ENCODE measurements at places on chromosomes 16 and 17.

- DNase-seq = no peak
Measured at GRCh38 chr16:12240036-12240435, 263.5 kb downstream of the SNX29 start.

DNA sequence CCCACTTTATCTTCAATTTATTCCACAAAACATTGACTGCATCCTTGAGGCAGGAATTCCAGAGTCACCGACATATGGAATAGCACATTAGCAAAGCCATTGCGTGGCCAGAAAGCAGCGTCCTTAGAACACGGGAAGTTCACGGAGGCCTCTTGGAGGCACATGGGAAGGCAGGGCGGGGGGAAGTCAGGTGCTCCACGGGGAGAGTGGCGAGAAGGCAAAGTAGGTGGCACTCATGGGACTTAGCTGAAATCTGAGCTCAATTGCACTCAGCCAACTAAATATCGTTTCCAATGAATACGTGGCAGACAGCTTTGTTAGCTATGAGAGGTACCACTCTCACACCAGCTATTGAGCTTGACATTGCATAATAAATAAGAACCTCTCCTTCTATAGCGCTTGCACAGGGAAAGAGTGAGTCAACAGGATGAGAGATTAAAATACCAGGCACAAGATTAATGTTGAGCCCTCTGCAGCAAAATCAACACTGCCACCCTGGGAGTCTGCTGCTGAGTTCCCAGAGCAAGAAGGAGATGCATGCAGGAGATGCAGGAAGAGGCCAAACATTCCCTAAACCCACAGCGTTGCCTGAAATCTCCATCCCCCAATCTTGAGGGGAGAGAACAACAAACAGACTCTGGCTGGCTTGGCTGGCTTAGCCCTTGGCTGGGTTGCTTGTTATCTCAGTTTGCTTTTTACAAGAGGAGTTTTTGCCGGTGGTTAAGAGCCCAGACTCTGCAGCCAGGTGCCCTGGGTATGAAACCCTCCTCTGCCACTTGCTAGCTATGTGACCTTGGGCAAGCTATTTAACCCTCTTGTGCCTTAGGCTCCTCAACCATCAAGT lies 28.8 kb downstream of the ABCC12 start:
- DNase-seq = no peak

DNA sequence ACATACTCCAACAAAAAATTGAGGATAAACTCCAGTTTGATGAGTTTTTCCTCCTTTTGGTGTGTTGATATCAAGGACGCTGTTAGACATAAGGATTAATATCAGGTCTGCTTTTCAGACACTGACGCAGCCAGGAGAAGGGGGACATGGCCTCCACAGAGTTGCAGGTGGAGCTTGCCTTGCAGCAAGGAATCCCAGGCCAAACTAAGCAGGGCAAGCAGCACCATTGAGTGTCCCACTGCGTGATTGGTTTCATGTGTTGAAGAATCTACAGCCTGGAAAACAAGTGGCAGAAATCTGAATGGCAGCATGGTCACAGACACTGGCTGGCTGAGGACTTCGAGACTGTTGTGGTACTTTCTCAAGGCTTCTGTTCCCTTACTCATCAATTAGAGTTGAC lies 777.6 kb downstream of the KCNJ18 start:
- DNase-seq = no peak

DNA sequence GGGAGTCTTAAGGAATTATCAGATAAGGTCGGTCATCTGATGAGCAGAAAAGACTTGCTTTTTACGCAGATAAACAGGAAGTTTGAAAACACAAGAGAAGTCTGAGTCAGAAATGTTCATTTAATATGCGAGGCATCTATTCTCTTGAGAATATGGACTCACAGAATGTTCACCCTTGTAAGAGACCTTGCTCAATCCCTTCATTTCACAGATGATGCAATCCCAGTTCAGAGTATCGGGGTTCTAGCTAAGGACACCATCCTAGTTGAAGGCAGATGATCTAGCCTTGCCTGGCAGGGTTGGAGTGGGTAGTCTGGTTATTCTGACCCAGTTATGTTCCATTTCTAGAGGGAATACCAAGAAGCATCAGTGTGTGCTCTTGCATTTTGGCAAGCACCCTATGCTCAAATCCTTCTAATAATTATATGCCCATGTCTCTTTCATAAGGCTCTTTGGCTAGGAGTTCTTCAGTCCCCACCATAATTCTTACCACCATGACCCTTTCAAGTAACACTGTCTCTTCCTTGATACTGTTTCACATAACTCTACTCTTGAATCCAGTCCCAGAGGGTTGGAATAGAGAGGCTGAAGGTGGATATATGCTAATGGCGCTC lies 42.5 kb downstream of the YPEL2 start:
- no peak for DNase-seq

DNA sequence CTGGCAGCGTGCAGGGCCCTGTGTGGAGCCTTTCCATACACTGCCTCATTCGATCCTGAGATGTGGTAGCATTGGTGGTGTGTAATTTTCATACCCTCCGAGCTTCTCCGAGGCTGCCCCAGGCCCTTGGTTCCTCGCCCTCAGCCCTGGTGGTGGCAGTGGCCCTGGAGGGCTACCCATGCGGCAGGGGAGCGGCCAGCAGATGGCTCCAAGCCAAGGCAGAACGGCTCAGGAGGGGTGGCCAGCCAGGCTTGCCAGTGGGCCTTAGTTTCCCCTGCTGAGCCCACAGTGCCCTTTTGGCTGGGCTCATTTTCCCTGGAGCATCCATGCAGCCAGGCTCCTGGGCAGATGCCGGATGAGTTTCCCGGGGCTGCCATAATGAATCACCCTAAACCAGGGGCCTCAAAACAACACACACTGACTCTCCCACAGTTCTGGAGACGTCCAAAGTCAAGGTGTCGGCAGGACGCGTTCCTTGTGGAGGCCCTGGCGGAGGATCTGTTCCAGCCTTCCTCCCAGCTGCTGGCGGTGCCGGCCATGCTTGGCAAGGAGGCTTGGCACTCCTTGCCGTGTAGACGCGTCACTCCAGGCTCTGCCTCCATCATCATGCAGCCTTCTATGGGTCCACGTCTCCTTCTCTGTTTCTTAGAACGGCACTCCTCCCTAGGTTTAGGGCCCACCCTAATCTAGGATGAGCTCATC lies 158.8 kb upstream of the GSE1 start:
- DNase-seq = no peak

GRCh38 chr17:37107406-37108083 lies 158.8 kb downstream of the AATF start:
- DNase-seq = no peak

- DNase-seq = no peak
Measured at GRCh38 chr17:66542967-66543520, 240.6 kb downstream of the PRKCA start.

- no peak for DNase-seq
Measured at GRCh38 chr17:61837175-61838051, 25.9 kb downstream of the BRIP1 start.

DNA sequence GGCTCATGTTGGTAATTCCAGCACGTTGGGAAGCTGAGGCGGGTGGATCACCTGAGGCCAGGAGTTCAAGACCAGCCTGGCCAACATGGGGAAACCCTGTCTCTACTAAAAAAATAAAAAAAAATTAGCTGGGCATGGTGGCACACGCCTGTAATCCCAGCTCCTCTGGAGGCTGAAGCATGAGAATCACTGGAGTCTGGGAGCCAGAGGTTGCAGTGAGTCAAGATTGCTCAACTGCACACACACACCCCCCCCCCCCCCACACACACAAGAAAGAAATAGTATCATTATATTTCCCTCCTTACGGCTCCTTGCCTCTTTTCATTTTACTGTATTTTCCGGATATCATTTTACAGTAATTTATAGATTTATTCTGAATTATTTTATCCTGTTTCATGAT lies 963.1 kb upstream of the GOT2 start:
- no peak for DNase-seq

- DNase-seq = peak; percentile 93
Measured at GRCh38 chr17:29613352-29613837, 9.3 kb downstream of the CORO6 start.

DNA sequence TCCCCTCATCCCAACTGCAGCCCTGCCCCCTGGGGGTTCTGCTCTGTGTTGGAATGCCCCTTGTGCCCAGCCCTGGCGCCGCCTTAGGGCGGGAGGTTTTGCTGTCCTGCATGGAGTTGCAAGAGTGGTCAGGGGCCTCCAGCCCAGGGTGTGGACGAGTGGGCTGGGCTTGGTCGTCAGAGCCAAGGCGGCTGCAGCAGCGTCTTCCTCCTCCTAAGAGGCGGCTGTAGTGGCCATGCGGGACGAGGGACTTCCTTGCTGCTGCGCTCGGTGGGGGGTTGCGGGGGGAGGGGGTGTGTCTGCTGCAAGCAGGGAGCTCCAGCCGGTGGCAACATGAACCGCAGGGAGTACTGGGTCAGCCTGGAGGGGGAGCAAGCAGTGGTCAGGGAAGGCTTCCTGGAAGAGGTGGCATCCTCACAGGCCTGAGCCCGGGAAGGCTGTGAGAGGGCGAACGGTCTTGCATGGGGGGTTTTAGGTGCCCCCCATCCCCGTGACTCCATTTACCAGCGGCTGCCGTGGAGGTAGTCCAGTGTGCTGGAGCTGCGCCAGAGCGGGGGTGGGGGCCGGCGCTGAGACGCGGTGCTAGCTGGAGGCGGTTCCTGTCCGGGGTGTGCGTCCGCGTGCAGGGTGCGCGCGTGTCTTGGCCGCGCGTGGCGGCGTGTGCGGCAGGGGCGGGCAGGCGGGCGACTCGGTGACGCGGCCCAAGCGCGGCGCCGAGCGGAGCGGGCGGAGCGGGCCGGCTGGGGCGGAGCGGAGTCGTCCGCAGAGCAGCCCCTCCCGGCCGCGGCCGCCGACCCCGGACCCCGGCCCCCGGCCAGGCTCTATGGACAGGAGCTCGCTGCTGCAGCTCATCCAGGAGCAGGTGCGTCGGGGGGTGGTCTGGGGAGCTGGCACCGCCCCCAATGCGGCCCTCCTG lies at the start of gene RHBDL1:
TSS of gene RHBDL1 (plus strand) at position 704 of the 916 bp plus-strand sequence. CDS start at position 824, 120 bp downstream.
- no peak for DNase-seq

DNA sequence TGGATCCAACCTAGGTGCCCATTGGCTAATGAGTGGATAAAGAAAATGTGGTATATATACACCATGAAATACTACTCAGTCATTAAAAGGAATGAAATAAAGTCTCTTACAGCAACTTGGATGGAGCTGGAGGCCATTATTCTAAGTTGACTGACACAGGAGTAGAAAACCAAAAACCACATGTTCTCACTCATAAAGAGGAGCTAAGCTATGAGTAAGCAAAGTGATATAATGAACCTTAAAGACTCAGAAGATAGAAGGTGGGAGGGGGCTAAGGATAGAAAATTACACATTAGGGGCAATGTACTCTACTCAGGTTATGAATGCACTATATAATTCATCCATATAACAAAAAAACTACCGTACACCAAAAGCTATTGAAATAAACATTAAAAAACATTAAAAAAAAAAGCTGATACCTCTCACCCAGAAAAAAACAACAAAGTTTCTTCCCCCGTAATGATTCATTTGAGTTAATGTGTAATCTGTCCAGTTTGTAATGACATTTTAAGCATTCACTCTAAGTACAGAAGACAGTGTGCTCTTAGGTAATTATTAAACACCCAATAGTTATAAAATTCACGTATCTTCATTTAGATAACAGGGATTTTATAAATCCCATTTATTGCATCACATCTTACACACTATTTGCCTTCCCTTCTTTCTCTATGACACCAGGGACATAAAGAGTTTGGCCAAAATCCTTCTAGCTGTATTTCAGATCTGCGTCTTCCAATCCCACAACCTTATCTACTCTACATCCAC lies 941.5 kb downstream of the CDH11 start:
- DNase-seq = no peak

DNA sequence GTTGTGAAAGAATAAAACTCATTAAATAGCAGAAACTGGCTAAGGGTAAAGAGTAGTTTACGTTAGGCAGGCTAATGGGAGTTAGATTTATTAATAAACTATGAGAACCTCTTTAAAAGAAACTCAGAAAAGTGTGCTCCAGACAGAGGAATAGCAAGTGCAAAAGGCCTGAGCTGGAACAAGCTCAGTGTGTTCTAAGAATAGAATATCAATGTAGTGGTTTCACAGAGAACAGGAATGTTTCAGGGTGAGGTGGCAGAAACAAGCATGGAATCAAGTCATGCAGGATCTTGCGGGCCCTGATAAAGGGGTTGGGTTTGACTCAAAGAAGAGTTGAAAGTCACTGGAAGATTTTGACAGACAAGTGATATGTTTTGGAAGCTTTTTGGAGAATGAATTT lies 164.0 kb upstream of the HS3ST3A1 start:
- no peak for DNase-seq

DNA sequence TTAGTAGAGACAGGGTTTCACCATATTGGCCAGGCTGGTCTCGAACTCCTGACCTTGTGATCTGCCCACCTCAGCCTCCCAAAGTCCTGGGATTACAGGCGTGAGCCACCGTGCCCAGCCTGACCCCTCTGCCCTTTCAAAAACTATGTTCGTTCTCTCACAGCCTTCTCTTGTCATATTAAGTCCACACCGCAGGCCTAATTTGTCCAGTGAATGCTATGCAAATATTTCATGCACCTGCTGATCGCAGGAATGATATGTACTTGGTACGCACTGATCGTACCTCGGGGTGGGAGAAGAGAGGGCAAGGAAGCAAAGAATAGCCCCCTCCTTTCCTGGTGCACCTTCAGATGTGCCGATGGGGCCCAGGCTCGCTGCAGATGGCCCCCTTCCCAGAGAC lies 3.0 kb upstream of the BIRC5 start:
- no peak for DNase-seq

GRCh38 chr16:89476379-89476778 lies 14.0 kb downstream of the ANKRD11 start:
- no peak for DNase-seq

- no peak for DNase-seq
Measured at GRCh38 chr16:13883881-13884280, 36.1 kb upstream of the ERCC4 start.

DNA sequence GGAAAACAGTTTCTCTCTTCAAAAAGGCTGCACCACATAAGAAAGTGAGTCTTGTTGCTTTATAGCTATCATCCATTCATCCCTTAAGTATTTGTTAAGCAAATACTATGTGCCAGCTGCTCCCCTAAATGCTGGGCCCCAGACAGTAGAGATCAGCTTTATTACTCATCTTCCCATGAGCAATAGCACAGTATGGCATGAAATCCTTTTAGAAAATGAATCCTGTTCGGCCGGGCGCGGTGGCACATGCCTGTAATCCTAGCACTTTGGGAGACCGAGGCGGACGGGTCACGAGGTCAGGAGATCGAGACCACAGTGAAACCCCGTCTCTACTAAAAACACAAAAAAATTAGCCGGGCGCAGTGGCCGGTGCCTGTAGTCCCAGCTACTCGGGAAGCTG lies 99.5 kb downstream of the MYO1D start:
- DNase-seq = no peak

- DNase-seq = no peak
Measured at GRCh38 chr17:50218071-50218759, 16.8 kb upstream of the COL1A1 start.

Measured in natural killer cell treated with Interleukin-12 subunit alpha and Interleukin-12 subunit beta and Interleukin-15 and Interleukin-18, amount 100 ng/mL, for 72 hours (primary cell).